ENCODE measurements at places on chromosomes 3 and 15.
A peak's percentile ranks its signal among the peaks of the same experiment; 100 is the strongest.

DNA sequence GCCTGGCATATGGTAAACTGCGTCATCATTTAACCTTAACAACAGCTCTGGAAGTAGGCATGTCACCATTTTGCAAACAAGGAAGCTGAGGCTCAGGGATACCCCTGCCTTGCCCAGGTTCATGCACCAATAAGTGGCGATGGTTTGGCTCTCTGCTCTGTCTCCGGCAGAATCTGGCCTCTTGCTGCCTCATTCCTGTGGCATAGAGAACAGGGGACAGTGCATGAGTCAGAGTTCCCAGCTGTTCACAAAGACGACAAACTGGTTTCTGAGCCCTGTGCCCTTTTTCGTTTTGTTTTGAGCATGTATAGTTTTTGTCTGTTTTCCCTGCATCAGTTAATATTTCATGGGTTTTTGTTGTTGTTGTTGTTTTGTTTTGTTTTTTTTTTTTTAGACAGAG lies 236.8 kb downstream of the OPA1 start:
- DNase-seq, result peak; percentile 45

- no peak for DNase-seq
Observed at GRCh38 chr3:124298951-124299350, 307.0 kb upstream of the ROPN1 start.

DNA sequence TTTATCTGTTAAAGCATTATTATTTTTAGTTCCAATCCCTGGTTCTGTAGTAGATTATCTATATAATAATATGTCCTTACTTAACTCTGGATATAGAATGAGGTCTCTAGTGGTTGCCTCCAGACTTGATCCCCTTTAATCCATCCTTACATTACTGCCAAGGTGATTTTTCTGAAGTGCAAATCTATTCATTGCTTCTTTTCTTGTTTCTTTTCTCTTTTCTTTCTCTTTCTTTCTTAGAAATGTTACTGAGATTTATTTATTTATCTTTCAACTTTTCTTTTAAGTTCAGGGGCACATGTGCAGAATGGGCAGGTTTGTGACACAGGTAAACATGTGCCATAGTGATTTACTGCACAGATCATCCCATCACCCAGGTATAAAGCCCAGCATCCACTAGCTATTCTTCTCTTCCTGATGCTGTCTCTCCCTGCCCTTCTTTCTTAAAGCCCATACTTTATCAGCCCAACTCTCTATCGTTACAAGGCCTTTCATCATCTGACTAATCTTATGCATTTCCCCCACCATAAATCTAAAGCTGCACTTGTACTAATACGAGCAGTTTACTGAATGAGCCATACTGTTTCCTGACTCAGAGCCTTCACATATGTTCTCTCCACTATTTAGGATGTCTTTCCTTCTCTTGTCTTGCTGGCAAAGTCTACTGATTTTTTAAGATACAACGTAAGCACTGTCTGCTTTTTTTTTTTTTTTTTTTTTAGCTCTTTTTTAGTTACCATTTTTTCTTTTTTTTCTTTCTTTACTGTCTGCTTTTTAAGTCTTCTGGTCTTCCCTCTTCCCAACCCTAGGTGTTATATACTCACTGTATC lies 4.6 kb downstream of the GLCE start:
- DNase-seq, result peak; percentile 58

DNA sequence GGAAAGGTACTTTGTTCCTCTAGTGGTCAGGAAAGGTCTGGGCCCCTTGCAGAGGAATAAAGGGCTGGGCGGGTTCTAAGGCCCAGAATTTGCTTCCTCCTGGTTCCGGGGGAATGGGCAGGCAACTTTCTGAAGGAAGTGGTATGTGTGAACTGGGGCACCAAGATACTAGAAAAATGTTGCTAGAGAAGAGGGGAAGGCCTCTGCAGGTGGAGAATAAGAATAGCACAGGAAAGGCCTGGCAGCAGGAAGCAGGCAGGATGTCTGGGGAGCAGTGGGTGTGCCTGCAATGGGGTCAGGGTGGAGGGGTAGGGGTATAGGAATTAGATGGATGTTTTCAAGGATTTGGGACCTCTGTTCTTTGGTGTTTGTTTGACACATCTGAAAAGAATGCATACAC lies 2.0 kb downstream of the SLC22A13 start:
- no peak for DNase-seq

GRCh38 chr3:184710870-184711492 lies 883 bp downstream of the MAGEF1 start:
- DNase-seq, result peak; percentile 75

DNA sequence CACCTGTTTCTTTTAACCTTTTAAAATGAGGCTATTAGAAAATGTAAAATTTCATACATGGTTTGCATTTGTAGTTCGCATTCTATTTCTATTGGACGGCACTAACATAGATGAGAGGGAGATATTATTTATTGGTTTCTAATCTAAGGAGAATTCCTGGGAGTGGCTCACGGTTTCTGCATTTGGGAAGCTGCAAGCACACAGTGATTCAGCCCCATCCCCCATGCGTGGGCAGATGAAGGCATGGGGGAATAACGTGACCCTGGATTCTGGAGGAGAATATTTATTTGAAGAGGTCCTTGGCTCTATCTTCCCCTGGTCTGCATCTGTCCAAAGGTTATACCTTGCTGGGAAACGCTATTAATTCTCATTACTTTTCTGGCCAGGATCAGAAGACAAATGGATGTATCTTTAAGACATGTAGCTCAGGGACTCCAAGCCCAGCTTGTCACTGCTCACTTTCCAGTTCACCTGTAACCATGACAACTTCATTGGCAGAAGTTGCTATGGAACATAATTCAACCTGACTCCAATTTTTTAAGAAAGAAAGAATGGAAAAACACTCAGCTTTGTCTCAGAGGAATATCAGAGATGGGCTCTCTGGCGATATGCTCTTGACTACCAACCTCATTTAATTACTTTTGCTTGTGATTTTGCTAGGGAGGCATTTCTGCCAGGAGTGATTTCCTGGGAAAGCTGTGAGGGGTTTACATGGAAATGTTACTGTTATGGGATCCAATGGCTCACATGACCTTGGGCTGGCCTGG lies 27.2 kb upstream of the POMGNT2 start:
- no peak for DNase-seq

DNA sequence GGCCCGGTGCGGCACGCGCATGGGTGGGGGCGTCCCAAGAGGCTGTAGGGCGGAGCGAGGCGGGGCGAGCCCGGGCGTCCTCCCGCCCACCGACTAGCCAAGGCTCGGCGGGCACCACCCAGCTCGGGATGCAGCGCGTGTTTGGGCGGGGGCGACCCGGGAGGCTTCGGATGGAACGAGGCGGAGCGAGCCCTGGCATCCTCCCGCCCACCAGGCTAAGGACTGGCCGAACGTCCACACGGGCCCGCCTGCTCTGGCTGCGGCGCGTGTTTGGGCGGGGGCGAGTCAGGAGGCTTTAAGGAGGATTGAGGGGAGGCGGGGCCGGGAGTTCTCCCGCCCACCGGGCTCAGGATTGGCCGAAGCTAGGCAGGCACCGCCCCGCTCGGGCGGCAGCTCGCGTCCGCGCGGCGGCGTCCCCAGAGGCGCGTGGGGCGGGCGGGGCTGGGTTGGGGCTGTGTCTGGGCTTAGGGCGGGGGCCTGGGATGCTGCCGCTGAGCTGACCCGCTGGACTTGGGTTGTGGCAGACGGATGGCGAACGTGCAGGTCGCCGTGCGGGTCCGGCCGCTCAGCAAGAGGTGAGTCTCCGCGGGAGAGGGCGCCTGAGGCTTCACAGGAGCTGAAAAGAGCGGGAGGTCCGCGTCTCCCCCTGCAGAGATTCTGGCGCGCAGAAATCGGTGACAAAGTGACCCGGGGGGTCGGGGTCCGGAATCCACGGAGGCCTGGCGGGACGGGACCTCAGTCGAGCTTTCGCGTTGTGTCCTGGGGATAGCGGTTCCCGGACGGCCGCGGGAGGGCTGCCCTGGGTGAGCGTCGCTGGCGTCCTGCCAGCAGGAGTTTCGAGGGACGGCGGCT lies at the start of gene STARD9:
TSS of gene STARD9 (plus strand) at position 419 of the 852 bp plus-strand sequence. CDS start at position 529, 110 bp downstream.
- DNase-seq, result peak; percentile 99

DNA sequence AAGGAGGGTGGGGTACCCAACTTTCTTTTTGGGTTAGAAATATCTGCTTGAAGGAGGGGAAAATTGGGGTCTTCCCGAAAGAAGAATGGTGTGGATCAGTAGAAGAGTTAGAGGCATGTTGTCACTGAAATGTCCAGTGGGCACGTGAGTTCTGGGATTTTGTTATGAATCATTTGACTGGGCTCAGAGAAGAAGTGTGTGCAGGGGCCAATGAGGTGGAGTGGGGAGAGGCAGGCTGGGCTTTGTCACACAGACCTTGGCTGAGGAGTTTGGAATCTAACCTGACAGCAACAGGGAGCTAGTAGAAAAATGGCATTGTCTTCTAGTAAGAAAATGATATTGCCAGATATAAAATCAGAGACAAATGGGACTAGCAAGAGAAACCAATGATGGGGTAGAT lies 436.8 kb downstream of the MFSD1 start:
- DNase-seq, result peak; percentile 49

DNA sequence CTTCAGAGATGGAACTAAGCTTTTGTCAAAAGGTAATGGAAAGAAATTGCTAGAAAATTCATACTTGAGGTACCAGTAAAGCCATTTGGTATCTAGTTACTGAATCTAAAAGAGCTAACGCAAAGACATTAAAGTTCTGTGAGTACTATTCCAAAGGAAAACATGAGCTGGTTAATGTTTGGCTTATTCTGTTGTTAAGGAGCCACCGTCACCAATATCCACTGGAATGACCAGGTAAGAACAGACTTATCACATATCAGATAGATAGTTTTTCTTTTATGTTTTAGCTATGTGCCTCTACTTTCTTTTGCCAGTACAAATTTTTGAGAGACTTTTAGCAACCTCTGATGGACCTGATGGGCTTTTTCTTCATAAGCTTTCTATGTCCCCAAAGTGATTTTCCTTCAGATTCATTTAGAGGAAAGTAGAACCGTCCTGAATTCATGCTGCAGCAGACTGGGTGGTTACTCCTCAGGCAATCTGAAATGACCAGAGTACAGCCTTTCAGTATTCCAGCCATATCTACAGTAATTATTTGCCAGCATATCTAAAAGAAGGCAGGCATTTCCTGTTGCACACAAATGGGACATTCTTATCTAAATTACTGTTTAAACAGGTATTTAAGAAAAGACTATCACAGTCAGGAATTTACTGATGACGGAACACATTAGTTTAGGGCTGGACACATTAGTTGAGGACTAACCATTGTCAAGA lies 274.1 kb downstream of the MECOM start:
- DNase-seq, result no peak

GRCh38 chr3:22660606-22661005 lies 542.5 kb upstream of the UBE2E2 start:
- no peak for DNase-seq

GRCh38 chr15:33742306-33742705 lies 226.0 kb upstream of the CHRM5 start:
- DNase-seq, result no peak

DNA sequence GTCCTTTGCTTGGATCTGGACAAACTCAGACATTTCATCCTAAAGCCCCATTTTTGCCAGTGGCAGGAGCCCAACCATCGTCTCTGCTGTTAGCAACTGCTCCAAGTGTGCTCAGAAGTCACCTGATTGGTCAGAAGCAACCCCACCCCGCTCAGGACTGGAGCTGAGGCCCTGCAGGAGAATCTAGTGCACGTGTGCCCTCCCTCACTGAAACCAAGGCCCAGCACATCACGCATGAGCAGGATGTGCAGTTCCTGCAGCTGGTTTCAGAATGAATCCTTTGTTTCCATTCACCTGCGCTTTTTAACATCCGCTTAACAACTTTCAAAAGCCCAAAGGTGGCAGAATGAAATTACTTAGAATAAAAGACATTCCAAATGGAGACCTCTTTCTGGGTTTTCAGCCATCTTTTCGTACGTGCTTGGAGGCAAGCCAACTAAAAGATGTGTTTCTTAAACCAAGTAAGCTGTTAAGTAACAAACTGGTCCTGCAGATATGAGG lies 81.2 kb downstream of the SRGAP3 start:
- DNase-seq, result peak; percentile 3

- DNase-seq, result no peak
Observed at GRCh38 chr3:42013691-42014457, 52.0 kb upstream of the ULK4 start.

DNA sequence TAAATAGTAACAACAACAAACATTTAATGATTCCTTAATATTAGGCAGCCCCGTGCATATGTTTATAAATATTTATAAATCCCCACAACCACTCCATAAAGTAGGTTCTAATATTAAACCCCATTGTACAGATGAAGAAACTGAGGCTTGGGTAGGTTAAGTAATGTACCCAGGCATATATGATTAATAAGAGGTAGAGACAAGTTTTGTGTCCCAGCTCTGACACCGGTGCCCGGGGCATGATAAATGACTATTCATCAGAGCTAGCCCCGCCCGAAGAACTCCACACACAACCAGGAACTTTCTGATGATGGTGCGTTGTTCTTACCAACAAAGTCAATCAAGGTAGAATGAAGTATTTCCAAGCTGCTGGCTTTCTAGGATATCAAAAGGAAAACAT lies 19.4 kb downstream of the CDCP1 start:
- DNase-seq, result no peak

GRCh38 chr3:129834580-129834979 lies 58.9 kb downstream of the TMCC1 start:
- DNase-seq, result no peak

DNA sequence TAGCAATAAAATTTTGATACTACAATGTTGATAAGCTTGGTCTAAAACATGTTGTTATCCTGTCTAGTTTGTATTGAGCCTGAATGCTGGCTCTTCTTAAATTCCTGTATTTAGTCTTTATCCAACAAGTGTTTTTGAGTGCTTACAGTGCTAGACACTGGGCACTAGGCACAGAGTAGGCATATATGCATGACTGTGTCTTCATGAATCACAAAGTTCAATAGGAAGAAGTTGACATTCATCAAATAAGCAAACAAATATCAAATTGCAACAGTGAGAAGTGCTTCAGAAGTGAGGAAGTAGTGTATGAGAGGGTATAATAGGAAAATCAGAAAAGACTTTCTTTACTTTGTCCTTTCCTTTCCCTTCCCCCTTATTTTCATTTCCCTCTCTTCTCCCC lies 6.8 kb downstream of the CD96 start:
- DNase-seq, result no peak

DNA sequence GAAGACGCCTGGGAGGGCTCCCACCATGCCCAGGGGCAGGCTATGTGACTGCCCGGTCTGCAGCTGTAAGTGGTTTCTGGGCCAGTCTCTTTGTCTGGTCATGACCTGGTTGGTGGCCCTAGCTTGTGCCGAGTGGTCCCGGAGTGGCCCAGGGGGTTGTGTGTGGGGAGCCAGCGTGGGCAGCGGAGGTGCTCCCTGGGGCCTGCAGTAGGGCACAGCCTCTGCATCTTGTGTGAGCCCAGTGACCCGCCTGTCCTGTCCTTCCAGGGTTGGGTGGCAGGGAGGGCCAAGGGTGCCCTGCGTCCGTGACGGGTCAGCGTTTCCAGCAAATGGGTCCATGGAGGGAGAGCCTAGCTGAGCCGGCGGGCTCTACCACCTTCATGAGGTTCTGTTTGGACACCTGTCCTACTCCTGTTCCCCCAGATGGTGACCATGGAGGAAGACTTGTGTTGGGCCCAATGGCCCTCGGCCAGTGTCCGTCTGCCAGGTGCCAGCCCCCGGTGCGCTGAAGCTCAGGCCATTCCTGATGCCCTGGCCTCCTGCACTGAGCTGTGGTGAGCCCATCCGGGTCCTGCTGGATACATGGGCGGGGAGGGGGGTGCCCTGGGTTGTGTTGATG lies 215.4 kb downstream of the SNRPN start:
- no peak for DNase-seq

GRCh38 chr15:39936681-39937080 lies 2.8 kb downstream of the EIF2AK4 start:
- DNase-seq, result peak; percentile 48

All from iris pigment epithelial cell (primary cell).